ENCODE measurements at places on chromosomes 13 and 19.

DNA sequence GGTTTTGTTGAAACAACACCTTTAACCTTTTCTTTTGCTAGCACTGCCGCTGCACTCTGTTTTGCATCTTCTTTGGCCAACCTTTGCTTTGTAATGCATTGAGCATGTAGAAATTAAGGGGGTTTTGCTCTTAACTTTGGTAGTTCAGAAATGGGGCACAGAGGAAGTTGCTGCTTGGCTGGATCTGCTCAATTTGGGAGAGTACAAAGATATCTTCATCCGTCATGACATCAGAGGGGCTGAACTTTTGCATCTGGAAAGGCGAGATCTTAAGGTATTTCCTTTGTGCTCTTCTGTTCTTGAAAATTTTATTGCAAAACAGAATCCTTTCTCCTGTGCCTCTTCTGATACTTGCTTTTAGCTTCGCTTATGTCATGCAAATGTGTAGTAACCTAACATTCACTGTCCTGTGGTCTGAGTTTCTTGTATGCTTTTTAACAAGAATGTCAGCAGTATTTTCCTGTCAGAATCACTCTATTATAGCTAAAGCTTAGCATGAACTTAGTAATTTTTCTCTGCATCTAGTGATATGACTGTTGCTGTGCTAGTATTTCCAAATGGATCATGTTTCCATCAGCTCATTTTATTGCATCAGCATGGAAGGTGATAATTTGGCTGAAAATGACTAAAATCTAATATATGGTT is 50.7 kb upstream of the AKAP11 start:
- DNase-seq = no peak

- DNase-seq = no peak
Measured at GRCh38 chr13:74221752-74222151, 87.5 kb upstream of the KLF12 start.

DNA sequence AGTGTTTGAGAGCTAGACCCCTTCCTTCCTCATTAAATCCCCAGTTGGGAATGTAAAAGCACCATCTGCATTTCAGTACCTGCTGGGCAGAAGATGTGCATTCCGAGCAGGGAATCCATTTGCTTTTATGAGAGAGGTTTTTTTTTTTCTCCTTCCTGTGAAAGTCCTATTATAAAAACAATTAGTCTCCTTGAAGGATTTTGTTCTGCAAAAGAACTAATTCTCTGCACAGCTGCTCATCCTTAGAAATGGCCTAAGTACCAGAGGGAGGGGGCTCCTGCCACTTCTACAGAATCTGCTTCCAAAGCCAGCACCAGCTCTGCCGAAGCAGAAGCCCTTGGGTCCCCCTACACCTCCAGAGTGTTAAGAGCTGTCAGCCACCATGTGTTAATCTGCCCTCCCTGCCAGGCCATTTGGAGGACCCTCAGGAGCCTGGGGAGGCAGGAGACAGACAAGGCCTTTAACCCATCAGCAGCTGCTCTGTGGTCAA is 36.4 kb upstream of the SERPINE3 start:
- no peak for DNase-seq

- DNase-seq = no peak
Measured at GRCh38 chr19:41223431-41224234, 4.6 kb downstream of the AXL start.

DNA sequence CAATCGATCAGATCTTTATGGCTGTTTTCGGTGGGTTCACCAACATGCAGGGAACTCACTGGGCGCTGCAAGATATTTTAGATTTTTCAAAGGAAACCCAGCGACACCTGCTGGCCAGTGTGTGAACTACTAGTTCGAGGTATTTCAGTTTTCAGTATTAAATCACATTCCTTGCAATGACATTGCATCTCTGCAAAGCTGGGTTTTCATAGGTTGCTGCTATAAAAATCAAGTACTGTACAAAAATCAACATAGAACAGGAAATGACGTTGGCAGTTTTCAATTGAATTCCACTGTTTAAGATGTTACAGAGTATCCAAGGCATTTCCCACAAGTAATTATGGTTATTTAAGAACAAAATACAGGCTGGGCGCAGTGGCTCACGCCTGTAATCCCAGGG is 17.6 kb downstream of the LIG1 start:
- DNase-seq = no peak

DNA sequence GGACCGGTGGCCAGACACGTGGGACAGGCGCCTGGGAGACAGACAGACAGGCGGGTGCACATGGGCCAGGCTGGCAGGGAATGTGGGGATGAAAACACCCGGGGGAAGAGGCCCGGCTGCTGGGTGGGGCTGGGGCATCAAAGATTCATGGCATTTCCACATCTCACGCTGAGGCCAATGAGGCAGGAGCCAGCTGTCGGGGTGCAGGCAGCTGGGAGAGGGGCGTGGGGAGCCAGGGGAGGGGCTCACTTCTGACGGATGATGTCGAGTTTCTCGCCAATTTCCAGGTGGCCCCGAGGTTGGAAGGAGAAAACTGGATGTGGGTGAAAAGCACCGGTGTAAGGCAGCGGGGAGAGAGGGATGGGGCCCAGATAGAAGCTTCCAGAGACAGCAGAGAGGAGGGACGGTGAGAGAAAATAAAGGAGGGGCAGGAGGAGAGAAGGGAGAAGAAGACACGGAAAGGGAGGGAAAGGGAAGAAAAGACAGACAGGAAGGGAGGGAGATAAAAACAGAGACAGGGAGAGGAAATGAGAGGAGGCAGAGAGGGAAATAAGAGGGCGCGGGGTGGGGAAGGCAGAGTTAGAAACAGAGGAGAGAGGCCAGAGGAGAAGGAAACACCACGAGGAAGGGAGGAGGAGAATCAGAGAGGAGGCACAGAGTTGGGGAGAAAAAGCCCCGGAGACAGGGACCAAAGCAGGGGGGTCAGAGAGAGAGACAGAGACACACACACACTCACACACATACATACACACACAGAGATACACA is 8.0 kb upstream of the CCER2 start:
- no peak for DNase-seq

- no peak for DNase-seq
Measured at GRCh38 chr13:43346427-43346826, 323.0 kb downstream of the DNAJC15 start.

GRCh38 chr13:24734950-24735349 is 29.0 kb upstream of the RNF17 start:
- DNase-seq = no peak

DNA sequence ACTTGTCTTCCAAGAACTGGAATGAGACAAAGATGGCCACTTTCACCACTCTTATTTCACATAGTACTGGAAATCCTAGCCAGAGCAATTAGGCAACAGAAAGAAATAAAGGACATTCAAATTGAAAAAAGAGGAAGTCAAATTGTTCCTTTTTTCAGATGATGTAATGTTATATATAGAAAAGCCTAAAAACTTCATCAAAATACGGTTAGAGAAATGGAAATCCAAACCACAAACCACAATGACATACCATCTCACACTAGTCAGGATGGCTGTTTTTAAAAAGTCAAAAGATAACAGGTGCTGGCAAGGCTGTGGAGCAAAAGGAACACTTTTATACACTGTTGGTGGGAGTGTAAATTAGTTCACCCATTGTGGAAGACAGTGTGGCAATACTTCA is 113.3 kb upstream of the SPRY2 start:
- no peak for DNase-seq

- no peak for DNase-seq
Measured at GRCh38 chr19:2056837-2057192, 5.8 kb upstream of the MKNK2 start.

DNA sequence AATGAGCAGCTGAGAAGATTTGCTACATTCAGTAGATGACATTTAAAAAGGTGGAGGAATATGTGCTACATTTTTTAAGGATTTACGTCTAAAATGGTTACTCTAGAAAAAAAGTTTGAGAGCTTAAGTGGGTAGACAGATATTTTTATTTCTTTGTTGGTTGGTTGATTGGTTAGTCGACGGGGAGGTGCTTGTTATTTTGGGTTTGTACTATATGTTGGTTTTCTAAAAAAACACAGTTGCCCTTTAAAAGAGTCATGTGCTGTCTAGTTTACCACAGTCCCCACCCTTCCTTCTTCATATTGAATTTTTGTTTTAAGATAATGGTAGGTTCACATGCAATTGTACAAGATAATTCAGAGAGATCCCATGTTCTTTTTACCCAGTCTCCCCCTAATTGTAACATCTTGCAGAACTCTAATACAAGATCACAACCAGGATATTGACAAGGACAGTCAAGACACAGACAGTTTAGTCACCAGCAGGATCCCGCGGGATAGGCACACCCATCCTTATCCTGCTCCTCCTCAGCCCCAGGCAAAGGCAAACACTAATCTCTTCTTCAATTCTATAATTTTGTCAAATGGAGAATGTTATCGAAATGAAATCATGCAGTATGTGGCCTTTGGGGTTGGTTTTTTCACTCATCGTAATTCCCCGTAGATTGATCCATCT is 171.4 kb downstream of the FOXO1 start:
- DNase-seq = no peak

DNA sequence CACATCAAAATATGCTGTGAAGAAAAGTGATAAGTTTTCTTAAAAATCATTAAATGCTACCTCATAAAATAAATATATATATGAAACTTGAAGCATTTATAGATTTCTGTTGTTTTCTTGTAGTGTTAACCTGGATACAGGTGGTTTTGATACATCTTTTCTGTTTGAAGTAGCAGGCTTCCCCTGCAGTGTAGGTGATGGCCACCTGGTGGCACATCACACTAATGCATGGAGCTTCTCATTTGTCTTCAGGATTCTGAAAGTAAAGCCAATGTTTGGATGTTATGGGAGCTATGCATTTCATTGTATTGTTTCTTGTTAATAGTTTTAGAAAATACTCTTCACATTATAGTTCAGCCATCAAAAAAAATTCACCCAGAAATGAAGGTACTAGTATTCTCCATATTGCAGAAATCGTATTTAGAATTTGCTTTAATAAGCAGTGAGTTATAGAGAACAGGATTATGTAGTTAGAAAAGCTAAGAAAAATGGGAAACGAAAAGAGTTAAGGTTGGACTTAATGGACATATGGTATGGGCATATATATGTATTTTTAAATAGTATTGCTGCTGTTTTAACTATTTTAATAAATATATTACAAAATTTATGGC is 18.7 kb downstream of the GPR180 start:
- DNase-seq = no peak

DNA sequence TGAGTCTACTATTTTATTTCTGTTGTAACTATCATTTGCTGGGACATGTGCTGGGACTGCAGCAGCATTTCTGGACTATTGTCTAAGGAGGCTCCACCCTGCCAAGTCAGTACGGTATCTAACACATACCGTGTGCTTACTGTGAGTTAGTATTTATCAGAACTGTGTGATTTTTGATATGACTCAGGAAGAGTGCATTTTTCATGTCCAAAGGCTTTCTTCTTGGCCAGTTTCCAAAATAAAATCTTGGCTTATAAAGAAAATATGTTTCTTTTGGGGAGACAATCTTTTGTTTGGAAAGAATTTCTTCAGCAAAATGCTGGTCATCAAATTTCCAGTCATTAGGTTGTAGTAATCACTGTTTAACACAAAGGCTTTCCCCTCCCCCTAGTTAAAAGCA is 11.6 kb downstream of the PARP4 start:
- no peak for DNase-seq
